ENCODE measurements at places on chromosomes 2 and 18.

- no peak for DNase-seq
Measured at GRCh38 chr18:28995319-28995718, 818.4 kb upstream of the CDH2 start.

DNA sequence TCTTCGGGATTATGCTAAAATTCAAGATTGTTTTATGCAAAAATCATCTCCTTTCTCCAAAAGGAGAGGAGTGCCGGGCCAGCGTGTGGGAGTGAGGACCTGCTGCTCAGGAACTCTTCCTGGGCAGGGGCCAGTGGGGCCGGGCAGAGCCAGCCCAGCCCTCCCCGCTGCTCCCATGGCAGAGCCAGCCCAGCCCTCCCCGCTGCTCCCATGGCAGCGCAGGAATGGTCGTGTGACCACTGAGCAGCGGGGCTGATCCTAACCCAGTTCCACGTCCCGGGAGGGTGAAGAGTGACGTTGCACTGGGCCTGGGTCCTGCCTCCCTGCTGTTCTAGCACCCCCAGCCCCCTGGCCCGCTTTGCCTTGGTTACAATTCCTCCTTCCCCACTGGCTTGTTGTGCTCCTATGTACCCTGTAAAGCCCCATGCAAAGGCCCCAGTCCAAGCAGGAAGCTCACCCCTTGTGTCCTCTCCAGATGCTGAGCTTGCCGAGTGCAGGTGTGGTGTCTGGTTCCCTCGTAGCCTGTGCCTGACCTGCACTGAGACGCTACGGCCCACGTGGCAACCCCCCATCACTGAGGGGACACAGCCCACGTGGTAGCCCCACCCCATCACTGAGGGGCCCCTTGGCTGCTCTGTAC is 11.4 kb upstream of the NEU4 start:
- DNase-seq, result peak; percentile 43

DNA sequence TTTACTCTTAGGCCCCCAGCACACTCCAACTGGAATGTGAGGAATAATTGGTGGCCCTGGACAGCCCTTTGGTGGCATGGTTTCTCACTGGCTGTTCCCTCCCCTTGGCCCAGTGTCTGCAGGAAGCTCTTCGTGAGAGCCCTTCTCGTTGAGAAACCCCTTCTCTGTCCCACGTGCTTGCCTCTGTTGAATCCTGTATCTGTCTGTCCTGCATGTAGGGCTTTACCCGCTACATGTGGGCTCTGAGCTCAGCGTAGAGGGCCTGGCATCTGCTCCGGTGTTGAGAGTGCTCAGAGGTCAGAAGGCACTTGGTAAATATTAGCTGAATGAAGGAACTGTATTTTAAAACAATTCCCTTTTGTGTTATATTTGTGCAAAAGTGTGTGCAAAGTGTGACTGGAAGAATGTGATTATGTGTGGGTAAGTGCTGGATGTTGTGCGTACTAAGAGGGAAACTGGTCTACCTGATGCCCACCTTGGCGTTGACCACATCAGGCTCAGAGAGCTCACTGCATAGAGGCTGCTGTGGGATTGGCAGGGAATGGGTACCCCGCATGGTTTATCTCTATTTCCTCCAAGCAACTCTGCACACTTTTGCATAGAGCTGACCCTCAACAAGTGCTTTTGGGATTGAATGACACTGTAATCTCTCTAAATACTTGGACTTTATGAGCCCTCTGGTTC is 40.0 kb downstream of the RNF144A start:
- no peak for DNase-seq

GRCh38 chr2:652881-653480 is 24.2 kb downstream of the TMEM18 start:
- no peak for DNase-seq

DNA sequence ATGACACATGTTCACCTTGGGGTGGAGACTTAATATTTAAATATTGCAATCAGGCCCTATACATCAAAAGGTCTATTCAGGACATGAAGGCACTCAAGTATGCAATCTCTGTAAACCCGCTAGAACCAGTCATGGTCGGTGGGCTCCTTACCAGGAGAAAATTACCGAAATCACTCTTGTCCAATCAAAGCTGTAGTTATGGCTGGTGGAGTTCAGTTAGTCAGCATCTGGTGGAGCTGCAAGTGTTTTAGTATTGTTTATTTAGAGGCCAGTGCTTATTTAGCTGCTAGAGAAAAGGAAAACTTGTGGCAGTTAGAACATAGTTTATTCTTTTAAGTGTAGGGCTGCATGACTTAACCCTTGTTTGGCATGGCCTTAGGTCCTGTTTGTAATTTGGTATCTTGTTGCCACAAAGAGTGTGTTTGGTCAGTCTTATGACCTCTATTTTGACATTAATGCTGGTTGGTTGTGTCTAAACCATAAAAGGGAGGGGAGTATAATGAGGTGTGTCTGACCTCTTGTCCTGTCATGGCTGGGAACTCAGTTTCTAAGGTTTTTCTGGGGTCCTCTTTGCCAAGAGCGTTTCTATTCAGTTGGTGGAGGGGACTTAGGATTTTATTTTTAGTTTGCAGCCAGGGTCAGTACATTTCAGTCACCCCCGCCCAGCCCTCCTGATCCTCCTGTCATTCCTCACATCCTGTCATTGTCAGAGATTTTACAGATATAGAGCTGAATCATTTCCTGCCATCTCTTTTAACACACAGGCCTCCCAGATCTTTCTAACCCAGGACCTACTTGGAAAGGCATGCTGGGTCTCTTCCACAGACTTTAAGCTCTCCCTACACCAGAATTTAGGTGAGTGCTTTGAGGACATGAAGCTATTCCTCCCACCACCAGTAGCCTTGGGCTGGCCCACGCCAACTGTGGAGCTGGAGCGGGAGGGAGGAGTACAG is 108.1 kb downstream of the XRCC5 start:
- no peak for DNase-seq

- DNase-seq, result peak; percentile 38
Measured at GRCh38 chr2:1586923-1587840, 157.1 kb downstream of the PXDN start.

- DNase-seq, result no peak
Measured at GRCh38 chr18:52615321-52615720, 275.3 kb downstream of the DCC start.

DNA sequence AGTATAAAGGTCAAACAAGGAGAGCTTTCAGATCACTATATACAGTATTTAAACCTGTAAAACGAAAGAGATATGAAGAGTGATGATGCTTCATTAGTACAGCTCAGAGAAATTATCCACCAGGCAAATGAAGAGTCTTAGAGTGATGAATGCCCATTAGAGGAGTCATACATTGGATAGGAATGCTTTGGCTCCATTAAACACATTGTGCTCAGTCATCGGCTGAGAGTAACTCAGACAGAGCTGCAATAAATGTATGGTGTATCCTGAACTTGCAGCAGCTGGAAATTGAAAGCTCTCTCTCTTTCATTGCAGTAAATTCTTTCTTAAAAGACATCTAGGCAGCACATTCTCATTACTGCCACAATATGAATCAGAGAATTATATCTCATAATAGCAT is 340.8 kb upstream of the SPHKAP start:
- DNase-seq, result no peak

GRCh38 chr2:113169002-113169530 is 4.7 kb upstream of the PSD4 start:
- DNase-seq, result no peak

GRCh38 chr2:185984670-185985069 is 246.1 kb downstream of the FSIP2 start:
- no peak for DNase-seq

DNA sequence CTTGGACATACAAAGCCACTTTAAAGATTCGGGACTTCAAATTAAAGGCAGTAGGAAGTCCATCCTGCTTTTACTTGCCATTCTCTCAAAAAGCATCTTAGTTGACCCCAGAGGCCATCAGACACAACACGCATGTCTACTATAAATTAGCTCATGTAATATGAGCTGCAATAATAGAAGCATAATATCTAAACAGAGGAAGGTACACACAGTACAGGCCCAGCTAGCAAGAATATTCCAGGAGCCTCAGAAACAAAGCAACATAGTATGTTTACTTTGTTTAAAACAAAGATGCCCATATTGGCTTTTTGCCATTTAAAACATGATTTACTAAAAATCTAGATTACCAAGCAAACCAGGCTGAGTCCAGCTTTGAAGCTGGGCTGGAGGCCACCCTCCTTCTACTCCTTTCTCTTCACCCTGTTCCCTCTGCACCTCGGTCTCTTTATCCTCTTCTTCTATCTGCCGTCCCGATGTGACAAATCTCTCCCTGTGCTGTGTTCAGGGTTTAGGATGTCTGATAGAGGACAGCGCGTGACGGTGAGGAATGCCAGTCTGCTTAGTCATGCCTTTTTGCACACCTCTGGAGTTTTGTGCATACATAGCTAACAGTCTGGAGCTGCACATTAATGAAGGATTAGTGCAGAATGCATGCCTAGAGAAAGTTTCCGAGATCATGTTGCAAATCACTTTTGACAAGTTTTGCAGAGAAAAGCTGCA is 28.2 kb downstream of the DTNA start:
- no peak for DNase-seq

- no peak for DNase-seq
Measured at GRCh38 chr2:145598434-145598833, 1078.5 kb upstream of the ZEB2 start.

GRCh38 chr2:55090702-55091101 is 40.5 kb upstream of the RTN4 start:
- DNase-seq, result no peak

- DNase-seq, result peak; percentile 74
Measured at GRCh38 chr18:13577091-13577697, 149.2 kb downstream of the FAM210A start.

DNA sequence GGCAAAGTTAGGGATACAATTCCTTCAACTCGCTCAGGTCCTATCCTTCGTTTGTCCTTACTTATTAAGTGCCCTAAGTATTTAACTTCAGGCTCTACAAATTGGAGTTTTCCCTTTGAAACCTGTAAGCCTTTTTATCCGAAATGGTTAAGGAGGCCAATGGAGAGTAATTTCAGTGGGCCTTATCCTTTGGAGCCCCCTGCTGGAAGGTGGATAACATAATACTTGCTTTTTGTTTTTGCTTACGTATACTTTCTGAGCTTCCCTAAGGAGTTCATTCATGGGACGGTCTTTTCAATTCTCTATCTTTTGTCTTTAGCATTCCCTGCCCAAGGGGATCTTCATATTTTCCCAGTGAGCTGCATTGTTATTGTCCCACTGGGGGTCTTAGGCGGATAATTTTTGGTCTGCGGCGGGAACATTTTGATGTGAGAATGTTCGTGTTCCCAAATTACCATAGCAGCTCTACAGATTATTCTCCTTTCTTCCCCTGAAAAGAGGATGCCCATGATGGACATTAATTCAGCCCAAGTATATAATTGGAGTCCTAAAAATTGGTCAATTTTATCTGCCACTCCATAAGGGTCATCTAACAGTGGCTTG is 34.4 kb upstream of the TRAPPC8 start:
- peak; percentile 64 for DNase-seq

DNA sequence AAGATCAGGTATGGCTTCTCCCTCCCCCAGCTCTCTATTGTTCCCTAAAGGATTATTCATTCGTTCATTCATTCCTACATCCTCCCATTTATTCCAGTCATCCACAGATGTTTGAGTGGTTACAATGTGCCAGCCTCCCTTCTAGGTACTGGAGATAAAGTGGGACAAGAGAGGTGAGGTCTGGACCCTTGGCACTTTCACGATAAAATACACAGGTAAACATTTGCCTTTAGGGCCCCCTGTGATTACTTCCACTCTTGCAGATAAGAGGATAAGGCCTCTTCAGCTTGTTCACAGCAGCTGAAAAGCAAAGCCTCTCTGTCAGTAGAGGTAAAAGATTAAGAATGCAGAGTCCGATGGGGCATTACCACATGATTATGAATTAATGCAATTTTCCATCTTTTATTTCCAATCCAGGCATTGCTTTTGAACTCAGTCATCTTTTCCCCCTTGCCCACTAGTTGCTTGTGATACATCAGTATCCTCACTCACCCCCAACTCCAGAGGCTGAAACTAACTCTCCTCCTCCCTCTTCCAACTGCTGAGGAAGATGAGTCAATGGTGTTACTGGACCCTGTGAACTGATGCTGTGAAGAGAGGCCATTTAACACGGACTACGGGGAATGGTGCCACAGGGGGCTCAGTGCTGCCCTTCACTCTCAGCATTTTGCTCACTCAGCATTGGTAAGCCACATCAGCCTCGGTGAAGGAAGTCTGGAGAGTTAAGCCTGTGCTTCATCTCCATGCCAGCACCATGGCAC is 1.1 kb upstream of the DPP4 start:
- no peak for DNase-seq

- DNase-seq, result no peak
Measured at GRCh38 chr2:138124521-138124920, 160.2 kb downstream of the HNMT start.

DNA sequence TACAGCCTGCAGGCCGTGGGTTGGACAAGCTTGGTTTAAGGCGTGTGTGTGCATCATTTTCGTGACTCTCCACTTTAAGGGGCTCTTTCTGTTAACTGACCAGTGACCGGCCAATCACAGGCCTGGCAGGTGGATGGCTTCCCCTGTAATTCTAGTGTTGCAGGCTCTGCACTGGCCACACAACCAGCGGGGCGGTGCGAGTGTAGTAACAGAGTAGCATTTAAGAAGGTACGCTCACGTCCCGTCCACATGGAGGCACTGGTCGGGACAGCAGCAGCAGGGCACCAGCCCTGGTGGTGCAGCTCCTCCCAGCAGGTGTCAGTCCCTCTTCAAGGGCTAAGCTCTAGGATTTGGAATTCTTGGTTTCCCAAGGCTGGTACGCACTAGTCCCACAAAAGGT is 8.0 kb upstream of the ANO7 start:
- DNase-seq, result no peak

DNA sequence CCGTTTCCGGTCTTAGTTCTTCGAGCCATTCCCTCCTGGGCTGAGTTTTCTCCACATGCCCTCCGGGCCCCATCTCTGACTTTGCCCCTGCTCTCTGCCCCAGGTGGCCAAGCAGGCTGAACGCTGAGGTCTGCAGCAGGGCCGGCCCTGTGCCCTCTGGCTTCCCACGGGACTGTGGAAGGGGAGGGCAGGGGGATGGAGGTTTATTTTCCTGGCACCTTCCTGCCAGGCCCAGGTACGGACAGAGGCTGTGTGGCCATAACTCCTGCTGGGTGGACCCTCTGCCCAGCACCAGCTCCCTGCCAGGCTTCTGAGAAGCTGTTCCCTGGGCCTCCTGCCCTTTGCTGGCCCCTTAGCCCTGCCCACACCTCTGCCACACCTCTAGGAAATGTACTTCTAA is 164.0 kb downstream of the TFCP2L1 start:
- DNase-seq, result no peak

DNA sequence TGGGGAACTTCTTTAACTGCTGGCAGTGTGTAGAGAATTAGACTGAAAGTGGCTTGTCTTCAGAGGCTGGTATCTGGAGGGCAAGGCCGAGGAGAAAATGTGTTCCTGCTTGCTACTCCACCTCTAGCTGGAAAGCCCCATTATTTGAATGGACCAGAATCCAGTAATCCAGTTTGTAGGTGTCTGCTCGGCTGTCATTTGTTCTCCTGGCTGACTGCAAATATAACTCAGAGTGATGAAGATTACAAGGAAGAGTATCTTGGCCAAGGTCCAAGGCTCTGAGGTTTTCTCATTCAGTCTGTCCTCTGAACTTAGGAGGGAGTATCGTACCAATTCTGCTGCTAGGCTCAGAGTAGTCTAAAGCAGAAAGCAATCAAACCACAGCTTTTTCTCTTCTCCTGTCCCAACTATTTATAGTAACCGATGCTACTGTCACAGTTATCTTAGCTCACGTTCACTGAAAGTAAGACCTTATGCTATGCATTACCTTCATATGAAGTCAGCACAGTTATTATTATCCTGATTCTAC is 228.6 kb downstream of the SETBP1 start:
- no peak for DNase-seq

GRCh38 chr2:227234429-227234828 is 70.0 kb downstream of the COL4A3 start:
- DNase-seq, result no peak

GRCh38 chr18:3012136-3013023 is 564 bp downstream of the LPIN2 start:
- peak; percentile 84 for DNase-seq
